ENCODE measurements at places on chromosomes 4 and X. TPM values are rescaled to one million over a fixed set of nuclear protein-coding genes. Genes with fewer than 3 reads are reported as not detected.
A peak's percentile ranks its signal among the peaks of the same experiment; 100 is the strongest.

The CTAG1A gene
- not detected for polyA plus RNA-seq

DNA sequence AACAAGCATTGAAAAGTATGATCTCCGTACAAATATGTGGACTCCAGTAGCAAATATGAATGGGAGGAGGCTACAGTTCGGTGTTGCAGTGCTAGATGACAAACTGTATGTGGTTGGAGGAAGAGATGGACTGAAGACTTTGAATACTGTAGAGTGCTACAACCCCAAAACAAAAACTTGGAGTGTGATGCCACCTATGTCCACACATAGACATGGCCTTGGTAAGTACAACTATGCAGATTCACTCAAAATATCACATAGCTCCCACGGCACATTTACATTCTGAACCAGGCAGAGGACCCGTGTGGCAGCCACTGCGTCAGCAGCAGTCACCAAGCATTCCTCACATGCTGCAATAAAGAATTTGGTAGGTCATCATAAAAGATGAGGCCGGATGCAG is 41.3 kb downstream of the KLHL5 start:
- no peak for DNase-seq

DNA sequence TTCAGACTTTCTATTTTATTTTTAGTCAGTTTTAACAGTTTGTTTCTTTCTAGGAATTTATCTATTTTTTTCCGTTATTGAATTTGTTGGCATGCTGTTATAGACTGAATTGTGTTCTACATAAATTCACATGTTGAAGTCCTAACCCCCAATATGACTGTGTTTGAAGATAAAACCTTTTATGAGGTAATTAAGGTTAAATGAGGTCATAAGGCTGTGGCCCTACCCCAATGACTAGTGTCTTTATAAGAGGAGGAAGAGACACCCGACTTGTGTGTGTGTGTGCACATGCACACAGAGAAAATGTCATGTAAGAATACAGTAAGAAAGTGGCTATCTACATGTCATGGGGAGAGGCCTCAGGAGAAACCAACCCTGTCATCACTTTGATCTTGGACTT is 146.3 kb downstream of the BRWD3 start:
- DNase-seq, result no peak

GRCh38 chr4:102598086-102598761 is 97.1 kb downstream of the NFKB1 start:
- DNase-seq, result peak; percentile 40

All from GM23248 (cell line).